H1 (cell line): ENCODE measurements at places on chromosomes 11 and 22. TPM values are rescaled to one million over a fixed set of nuclear protein-coding genes. Genes with fewer than 3 reads are reported as not detected.

CEND1 gene
- polyA plus RNA-seq = 0.82 and 1.3 TPM in 2 replicates

GNAZ gene
- 6.6 and 6.9 TPM in 2 replicates for polyA plus RNA-seq

- no peak for DNase-seq
Measured at GRCh38 chr22:27772984-27773498, 28.5 kb downstream of the MN1 start.

DNA sequence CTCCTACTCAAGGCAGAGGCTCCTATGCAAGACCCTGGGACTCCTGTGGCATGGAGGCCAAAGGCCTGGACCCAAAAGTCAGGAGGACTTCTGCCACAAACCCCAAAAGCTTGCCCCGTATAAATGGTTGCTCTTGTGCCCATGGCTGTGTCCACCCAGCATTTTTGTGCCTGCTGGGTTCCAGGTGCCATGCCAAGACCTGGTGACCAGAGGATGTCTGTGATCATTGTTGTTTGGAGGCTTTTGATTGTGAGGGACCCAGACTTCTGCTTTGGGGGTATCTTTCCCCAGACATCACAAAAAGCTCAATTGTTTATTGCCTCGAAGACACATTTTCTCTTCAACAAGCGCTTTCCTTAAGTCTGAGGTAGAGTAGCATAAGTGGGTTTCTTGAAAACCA, 35.1 kb downstream of the C22orf31 start:
- DNase-seq = no peak

DNA sequence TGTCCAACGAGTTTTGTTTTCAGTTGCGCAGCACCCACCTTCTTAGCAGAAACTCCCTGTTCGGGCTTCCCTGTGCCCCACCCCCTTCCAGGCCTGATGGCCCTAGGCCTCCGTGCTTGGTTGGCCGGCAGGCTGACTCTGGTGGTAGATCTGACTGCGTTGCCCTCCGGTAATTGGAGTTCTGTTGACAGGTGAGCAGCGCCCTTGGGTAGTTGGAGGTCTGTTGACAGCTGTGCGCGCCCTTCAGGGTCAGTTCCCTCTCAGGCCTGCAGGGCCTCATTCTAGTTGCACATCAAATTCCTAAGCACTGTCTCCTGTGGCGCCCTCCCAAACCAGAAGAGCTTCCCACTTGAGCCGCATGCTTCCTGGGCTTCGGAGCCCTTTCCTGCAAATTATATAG, 776 bp downstream of the DGCR6 start:
- DNase-seq = no peak

GRCh38 chr11:35337136-35337913, 82.0 kb downstream of the SLC1A2 start:
- no peak for DNase-seq

- no peak for DNase-seq
Measured at GRCh38 chr22:19665784-19666672, 48.3 kb upstream of the SEPTIN5 start.

GUCY1A2 gene
- 0.09 and 0.11 TPM in 2 replicates for polyA plus RNA-seq

DNA sequence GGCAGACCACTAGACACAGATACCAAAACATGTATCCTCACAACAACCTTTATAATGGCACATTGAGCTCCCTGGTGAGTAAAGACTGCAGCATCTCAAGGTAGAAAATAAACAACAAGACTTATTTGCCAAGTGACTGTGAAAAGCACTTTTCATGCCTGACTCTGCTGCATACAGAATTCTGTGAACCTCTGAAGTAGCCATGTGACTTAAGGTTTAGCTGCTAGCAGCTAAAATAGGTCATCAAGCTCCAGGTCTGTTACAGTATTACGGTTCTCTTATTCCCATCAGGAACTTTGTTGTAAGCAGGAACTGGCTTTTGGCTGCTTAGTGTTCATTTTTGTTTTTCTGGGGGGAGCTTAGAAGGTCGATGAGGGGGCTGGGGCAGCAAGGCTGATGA, 139.4 kb downstream of the PAX6 start:
- DNase-seq = no peak

GRCh38 chr22:35746946-35747703, 29.5 kb downstream of the APOL5 start:
- DNase-seq = no peak

SLC6A5 gene
- polyA plus RNA-seq = not detected in 2 replicates

- DNase-seq = no peak
Measured at GRCh38 chr11:79727221-79727620, 286.4 kb upstream of the TENM4 start.

- DNase-seq = peak; percentile 73
Measured at GRCh38 chr11:8081591-8082250, 710 bp downstream of the TUB start.

- no peak for DNase-seq
Measured at GRCh38 chr22:27517361-27518155, 284.0 kb downstream of the MN1 start.

DNA sequence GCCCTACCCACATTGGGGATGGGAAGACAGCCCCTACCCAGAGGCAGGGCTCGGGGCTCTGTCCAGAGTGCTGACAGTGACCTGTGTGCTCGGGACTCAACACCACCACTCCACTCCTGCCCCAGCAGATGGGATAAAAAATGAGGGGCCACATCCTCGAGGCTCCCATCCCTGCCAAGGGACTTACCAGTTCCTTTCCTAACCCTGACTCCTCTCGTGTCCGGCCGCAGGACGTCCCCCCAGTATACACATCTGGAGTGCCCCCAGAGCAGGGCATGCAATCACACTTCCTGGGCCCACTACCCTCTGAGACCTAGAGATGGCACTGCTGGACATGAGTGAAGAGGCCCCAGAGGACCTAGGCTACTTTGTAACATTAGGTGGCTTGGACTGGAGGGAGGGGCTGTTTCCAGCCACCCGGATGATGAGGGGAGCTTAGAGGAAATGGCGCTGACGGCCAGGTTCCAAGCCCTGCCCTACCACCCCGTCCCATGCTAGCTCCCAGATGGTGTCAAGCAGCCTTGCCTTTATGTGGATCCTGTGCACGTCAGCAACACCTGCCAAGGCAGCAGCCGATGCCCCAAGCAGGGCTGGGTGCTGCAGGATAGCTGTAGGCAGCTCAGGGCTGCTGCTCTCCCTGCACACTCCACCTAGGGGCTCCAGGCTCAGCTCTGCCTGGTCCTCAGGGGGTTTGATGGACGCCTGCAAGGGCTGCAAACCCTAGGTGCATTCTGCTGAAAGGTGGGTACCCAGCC, 86.6 kb downstream of the DGCR2 start:
- no peak for DNase-seq

SHISAL1 gene
- polyA plus RNA-seq = 2.4 and 3.7 TPM in 2 replicates

SLC25A18 gene
- 2.7 and 2.9 TPM in 2 replicates for polyA plus RNA-seq

DNA sequence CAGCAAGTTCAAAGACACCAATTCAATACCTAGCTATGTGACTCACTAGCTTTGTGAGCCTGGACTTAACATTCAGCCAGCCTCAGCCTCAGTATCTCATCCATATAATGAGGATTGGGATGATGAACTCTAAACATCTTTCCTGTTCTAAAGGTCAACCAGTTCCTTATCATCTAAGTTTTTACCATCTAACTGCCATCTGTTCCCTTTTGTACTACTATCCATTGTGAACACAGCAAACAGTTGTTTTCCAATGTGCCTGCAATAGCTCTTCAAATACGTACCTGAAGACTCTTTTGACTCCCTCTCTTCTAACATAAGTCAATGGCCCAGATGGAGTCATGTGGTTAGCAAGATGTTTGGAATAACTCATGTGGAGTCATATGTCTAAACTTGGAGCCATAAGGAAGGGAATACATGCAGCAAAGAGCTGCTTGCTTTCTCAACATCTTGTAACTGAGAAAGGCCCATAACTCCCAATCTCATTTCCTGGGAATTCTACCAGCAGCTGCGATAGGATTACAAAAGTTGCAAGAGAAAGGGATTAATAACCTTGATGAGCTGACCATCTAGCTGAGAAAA, 19.4 kb downstream of the SYTL2 start:
- DNase-seq = no peak

CYP2D6 gene
- polyA plus RNA-seq = 1.7 TPM in 2 replicates

BEST1 gene
- polyA plus RNA-seq = 0.62 and 1.4 TPM in 2 replicates

DNA sequence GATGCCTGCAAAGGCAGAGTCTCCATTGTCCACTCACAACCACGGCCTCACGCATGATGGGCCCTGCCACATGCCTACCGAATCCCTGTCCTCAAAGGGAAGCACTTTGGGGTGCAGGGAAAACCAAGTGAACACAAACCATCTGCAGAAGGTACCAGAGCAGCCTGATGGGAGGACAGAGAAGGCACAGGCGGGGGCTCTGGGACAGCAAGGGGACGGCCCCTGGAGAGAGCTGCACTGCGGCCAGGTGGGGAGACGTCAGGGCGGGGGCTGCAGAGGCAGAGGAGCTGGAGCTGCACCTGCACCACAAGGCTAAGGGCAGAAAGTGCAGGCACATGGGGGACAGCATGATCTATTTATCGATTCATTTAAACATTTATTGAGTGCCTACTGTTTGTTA, 1056.0 kb downstream of the TBC1D22A start:
- no peak for DNase-seq

HTR3B gene
- not detected in 2 replicates for polyA plus RNA-seq

LAMTOR1 gene
- polyA plus RNA-seq = 160 and 164 TPM in 2 replicates

FADS1 gene
- polyA plus RNA-seq = 141 and 160 TPM in 2 replicates

ABCC8 gene
- 4.9 and 7.1 TPM in 2 replicates for polyA plus RNA-seq

PVALB gene
- polyA plus RNA-seq = 3.6 and 5.4 TPM in 2 replicates

DNA sequence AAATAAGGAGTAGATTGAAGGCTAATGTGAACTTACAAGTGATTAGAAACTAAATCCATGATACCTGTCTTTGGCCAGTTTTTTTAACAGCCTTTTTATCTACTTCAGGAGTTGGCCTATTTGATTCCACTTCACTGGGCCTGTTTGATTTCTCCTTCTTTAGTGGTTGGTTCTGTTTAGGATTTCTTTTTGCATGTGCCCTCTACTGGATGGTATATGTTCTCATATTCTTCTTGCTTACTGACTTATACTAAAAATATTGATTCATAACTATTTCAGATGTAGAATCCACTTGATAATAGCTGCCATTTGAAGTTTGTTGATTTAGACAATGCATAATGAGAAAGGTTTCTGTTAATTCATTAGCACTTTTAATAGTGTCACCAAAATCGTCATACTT, 53.9 kb downstream of the USP47 start:
- no peak for DNase-seq

DNA sequence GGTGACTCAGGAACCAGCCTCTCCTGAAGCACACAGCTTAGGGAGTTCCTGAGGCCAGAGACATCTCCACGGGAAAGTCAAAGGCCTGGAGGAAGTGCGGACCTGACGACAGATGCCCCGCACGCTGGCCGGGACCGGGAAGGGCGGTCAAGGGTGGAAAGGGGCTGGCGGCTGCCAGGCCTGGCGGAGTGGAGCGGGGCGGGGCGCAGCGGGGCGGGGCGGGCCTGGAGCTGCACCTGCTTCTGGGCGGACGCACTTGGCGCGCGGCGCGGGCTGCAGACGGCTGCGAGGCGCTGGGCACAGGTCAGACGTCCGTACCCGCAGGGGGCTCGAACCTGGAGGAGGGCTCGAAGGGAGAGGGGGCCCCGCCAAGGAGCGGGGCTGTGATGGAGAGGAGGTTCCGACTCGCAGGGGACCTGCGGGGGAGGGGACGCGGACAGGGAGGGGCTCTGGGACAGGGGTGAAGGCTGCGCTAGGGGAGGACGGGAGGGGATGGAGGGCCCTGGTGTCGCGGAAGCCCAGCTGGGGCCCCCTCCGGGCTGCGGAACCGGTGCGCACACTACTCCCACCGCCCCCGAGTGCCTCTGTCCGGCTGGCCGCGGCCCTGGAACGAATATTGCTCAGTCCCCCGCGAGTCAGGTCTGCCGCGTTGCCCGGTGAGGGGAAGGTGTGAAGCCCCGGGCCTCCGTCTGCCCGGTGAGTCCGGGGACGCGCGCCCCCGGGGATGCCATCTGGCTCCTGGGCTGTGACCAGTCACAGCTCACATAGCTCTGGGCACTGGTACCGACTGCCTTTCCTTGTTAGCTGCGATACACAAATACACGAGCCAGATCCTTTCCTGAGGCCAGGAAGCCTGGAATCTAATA, at the start of gene TMEM45B:
TSS of gene TMEM45B (plus strand) at position 253 of the 866 bp plus-strand sequence. CDS start 36,635 bp downstream, outside the sequence.
- peak; percentile 78 for DNase-seq

OR51A4 gene
- polyA plus RNA-seq = not detected in 2 replicates

GRCh38 chr22:28222976-28223745, 304.1 kb upstream of the PITPNB start:
- no peak for DNase-seq

GRCh38 chr11:121417055-121417551, 35.0 kb upstream of the SORL1 start:
- DNase-seq = no peak

- no peak for DNase-seq
Measured at GRCh38 chr11:45647329-45647728, 18.1 kb downstream of the CHST1 start.

- DNase-seq = no peak
Measured at GRCh38 chr11:11373934-11374333, 20.9 kb upstream of the CSNK2A3 start.

DNA sequence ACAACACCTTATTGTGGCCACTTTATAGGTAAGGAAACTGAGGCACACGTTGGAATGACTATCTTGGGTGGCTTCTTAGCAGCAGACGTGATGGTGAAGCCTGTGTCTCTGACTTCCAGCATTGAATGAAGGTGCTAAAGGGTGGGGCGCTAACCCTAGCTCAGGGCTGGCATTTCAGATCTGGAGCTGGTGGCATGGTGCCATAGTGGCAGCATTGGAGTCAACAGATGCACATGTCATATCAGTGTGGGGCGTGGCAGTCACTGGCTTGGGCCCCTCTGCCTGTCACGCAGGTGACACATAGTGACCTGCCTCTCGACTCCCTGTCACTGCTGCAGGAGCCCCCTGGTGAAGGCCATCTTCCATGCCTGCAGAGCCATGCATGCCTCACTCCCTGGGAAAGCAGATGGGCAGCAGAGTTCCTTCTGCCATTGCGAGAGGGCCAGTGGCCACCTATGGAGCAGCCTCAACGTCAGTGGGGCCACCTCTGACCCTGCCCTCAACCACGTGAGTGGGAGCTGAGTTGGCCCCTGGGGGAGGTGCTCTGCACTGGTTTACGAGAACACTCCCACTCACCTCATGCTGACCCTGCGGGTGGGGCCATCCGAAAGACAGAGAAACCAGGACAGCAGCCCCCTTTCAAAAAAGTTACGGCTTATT, 14.8 kb downstream of the SHISA8 start:
- DNase-seq = no peak

GDPD4 gene
- not detected in 2 replicates for polyA plus RNA-seq

FOLR2 gene
- polyA plus RNA-seq = not detected in 2 replicates
